Kasumi-1 (cell line): ENCODE measurements at places on chromosomes 1 and 21.

DNA sequence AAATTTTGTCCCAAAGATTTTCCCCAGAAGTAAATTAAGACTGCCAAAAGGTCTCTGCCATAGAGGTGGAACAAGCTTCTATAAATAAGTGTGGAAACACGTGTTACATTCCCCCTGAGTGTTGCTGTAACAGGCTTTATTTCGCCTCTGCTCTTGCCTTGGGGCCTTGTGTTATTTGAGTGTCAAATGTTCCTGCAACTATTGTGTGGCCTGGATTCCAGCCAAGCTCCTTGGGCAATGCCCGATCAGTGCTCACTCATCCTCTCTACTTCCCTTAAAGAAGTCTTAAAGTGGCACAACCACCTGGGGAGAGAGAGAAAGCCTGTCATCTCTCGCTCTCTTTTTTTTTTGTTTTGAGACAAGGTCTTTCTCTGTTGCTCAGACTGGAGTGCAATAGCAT lies 156.7 kb downstream of the NR5A2 start:
- DNase-seq: peak; percentile 97

DNA sequence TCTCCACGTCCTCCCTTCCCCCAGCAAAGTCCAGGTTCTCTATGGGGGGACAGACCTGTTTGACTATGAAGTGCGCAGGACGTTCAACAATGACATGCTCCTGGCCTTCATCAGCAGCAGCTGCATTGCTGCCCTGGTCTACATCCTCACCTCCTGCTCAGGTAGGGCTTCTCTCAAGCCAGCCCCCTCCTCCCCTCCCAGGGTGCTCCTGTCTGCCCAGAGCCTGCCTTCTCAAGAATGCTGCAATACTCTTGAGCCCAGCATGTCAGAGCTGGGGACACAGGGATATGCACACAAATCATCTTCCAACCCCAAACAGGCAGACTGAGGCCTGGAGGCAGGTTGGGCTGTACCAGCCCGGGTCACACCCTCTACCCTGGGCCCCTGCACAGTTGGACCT lies 35.4 kb downstream of the DISP3 start:
- DNase-seq: no peak

- DNase-seq: no peak
These were observed 2.1 kb downstream of the ADORA1 start for GRCh38 chr1:203129501-203130231.

GRCh38 chr1:156879876-156880275 lies 13.6 kb upstream of the PEAR1 start:
- DNase-seq: no peak

GRCh38 chr1:46523496-46524353 lies 27.7 kb downstream of the KNCN start:
- no peak for DNase-seq

GRCh38 chr1:228317891-228318810 lies 88.5 kb downstream of the TRIM11 start:
- no peak for DNase-seq

DNA sequence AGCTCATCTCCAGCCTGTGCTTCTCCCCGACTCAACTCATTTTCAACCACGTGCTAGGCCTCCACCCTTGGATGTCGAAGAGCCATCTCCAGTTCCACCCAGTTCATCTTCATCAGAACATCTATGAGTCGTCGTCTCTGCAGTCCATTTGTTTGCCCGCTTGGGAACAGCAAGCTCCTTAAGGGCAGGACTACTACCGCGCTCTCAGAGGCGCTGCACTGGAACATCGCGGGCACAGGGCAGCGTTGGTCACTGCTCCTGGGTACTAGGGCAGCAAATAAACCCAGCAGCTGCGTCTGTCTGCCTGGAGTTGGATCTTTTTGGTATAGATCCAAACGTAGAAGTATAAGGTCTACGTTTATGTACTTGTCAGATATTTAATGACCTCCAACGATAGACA lies 478 bp upstream of the PRDM2 start:
- peak; percentile 8 for DNase-seq

DNA sequence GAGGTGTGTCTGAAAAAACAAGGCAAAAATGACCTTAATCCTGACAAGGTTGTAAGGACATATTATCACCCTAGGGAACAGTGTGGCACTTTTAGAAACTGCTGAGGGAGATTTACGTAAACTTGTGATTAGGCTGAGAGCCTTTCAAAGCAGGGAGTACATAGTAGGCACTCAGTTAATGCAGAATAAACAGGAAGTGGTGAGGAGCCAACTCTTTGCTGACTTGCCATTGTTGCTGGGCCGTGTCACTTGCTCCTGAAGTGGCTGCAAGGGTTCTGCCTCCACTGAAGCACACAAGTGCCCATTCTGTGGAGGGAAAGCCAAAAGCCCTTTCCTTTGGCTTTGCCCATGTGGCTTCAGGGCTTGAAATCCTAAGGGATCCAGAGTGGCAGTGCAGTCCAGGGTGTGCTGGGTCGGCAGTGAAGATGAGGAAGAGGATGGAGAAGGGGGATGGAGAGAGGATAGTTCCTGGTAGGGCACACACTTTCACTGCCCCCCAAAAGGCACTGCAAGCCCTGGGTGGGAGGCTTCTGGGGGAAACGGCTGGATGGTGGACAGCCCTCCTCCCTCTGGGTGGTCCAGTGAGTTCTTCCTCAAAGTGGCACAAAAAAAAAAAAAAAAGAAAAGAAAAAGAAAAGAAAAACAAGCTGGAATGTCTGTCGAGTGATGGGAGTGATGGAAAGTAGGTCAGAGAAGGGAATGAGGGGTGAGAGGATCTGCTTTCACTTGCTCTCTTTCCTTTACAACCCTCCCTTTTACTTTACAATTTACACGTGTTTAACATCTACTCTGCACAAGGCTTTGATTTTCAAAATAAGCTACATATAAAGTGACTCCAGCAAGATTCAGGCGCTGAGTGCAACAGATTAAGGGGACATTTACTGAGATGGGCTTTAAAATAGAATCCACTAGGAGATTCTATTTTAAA lies 13.7 kb upstream of the RHEX start:
- no peak for DNase-seq

DNA sequence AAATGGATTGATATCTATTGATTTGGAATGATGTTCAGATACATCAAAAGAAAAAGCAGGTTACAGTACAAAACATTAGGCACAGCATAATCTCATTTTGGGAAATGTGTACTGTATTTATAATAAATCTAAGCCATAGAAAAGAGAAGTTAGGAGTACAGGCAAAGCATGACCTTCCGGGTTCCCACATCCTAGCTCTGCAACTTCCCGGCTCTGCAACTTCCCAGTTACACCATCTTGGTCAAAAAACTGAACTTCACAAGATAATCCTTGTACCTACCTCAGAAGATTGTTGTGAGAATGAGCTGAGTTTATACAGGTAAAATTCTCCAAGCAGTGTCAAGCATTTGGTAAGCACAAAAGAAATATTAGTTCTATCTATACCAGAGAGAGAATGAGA lies 21.7 kb upstream of the SLC44A3 start:
- no peak for DNase-seq

DNA sequence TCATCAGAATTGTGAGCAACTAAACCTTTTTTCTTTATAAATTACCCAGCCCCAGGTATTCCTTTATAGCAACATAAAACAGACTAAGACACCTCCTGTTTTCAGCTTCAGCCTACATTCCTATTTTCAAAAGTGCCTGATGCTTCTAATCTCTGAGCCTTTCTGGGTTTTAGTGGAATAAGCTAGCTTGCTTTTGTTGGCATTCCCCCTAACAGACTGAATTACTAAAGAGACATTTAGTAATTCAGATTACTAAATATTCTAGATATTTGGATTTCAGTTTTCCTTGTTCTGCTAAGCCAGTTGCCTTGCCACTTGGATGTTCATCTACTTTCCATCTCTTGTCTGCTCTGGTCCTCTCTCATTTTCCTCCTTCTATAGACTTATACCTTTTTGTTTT lies 10.5 kb upstream of the GNG12 start:
- DNase-seq: no peak

DNA sequence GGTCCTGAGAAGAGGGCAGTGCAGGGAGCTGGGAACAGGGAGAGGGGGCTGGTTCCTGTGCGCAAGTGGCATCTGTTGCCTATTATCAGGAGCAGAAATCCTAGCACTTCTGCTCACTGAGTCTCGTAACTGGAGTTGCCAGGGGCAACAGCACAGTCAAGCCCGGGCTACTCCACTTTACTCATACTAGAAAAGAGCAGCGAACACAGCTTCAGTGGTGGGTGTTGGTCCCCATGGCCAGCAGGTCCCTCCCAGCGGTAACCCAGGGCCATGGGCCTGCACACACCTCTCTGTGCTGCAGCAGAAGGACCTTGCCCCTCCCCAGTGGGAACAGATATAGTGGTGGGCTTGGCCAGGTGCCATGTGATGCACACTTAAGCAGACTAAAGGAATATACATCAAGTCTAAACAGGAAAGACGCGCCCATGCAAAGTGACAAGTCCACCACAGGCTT lies 8.5 kb downstream of the PYCR2 start:
- DNase-seq: no peak

- DNase-seq: no peak
These were observed 106.7 kb downstream of the CAMTA1 start for GRCh38 chr1:6891781-6892579.

DNA sequence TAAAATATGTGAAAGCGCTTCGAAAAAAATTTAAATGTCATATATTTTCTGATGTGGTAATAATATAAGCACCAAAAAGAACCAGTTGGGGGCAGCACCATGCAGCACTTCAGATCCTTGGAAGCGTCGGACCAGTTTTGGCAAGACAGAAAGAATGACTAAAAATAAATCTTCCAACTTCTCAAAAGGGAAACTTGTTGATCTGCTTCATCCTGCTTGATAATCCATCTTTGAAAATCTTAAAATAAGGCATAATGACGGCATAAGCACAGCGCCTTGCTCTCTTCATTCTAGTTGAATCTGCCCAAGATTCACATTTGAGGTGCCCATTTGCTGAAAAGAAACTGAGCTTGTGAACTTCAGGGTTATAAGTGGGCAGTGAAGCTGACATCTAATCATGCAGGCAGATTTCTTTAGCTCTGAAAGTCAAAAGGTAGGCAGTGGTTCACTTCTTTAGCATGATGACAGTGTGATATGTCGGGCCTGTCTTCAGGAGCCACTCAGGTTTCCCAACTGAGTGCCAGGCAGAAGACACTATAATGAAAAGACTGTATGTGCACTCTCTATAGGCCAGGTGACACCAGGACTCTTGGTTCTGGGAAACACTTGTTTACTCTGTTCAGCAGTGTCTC lies 19.8 kb upstream of the MUTYH start:
- peak; percentile 81 for DNase-seq

GRCh38 chr1:167099851-167100250 lies 6.0 kb downstream of the STYXL2 start:
- DNase-seq: no peak

DNA sequence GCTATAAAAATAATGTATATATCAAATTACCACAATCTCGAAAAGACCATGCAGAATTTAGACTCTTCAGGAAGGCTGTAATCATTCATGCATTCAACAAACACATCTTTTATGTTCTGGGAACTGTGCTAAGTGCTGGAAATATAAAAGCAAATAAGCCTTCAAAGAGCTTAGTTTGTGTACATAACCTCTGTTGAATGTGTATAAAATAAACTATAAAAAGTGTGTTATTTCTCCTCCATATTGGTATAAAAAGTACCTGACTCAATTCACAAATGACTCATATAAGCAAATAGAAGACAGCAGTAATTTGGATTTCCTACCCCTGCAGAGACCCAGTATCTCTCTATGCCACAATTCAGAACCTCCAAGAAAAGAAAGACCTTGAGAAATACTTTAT lies 36.8 kb downstream of the RAB3GAP2 start:
- DNase-seq: no peak

- DNase-seq: no peak
These were observed 45.3 kb downstream of the TARBP1 start for GRCh38 chr1:234433563-234434285.

- DNase-seq: peak; percentile 87
These were observed 24.5 kb upstream of the RGS1 start for GRCh38 chr1:192550922-192551534.

- no peak for DNase-seq
These were observed 145.5 kb downstream of the NUF2 start for GRCh38 chr1:163467289-163467688.

DNA sequence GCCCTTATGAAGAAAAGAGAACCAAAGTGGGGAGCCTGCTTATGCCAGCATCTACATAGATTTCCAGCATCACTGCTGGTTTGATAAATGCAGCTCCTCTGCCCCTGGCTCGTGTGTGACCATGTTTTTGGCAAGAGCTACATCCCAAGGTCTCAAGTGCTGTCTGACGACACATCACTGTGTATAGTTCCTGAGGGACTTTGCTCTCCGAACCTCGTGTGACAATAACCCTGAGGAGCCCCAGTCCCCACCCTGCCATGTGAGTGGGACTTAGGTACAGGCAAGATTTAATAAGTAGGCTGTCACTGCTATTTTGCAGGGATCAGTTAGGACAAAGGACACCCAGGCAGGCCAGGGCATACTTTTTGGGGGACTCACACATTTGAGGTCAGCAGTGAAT lies 28.8 kb upstream of the RERE start:
- no peak for DNase-seq

- DNase-seq: no peak
These were observed 12.1 kb downstream of the ARHGEF16 start for GRCh38 chr1:3466366-3467075.

DNA sequence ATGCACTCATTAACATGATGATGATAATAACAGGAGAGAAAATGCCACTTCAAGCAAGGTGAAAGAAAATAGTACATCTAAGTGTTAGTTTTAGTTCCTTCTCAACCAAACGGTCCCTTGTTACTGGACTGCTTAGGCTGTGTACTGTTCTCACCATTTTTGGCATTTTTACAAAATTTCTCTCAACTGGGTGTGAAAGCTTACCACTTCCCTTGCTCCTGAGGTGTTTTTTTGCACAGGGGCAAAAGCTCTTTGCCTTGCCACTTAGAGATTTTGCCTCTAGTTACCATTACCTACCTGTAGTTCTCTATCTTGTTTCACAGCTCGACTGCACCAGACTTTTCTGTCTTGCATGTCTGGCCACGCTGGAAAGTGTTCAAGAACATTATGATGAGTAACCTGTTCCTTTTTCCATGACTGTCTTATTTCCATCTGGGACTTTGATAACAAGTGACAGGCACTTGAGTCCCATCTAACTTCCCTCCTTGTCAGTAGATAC lies 10.7 kb downstream of the NEK7 start:
- no peak for DNase-seq

- DNase-seq: no peak
These were observed 174.6 kb downstream of the RWDD3 start for GRCh38 chr1:95408507-95409136.

DNA sequence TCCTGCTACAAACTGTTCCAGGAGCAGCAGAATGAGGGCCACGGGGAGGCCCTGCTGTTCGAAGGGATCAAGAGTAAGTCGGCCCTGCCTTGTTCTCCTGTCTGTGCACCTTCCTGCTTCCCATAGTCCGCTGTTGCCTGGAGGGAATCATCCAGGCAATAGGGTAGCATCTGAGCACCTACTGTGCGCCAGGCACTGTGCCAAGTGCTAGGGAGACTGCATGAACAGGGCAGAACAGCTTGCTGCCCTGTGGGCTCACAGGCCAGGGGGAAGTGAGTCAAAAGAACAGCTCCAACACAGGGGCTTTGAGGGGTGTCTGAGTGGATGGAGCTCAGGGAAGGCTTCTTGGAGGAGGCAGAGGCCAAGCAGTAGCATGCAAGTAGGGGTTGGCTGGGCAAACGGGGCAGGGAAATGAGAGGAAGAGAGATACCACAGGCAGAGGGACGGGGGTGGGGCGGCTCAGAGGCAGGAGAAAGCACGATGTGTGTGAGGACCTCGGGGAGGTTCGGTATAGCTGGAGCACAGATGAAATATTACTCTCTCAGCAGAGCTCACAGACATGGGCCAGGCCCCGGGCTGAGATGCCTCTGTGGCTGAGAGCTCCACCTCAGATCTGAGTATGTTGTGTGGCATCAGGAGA lies 15.5 kb upstream of the PADI6 start:
- DNase-seq: no peak

- no peak for DNase-seq
These were observed 124.0 kb downstream of the PIGK start for GRCh38 chr1:77095236-77095635.
